GM12878 (cell line): ENCODE measurements at places on chromosomes 7 and 10. TPM values are rescaled to one million over a fixed set of nuclear protein-coding genes. Genes with fewer than 3 reads are reported as not detected.

Gene HPSE2
- polyA plus RNA-seq = 0.06 and 0.09 TPM in 2 replicates

Gene SPDYE8
- polyA plus RNA-seq = 0.46 and 0.58 TPM in 2 replicates

Gene CXCL12
- polyA plus RNA-seq = 0.55 and 0.86 TPM in 2 replicates

GRCh38 chr7:148291799-148292198 lies 298.8 kb upstream of the C7orf33 start:
- no peak for DNase-seq

DNA sequence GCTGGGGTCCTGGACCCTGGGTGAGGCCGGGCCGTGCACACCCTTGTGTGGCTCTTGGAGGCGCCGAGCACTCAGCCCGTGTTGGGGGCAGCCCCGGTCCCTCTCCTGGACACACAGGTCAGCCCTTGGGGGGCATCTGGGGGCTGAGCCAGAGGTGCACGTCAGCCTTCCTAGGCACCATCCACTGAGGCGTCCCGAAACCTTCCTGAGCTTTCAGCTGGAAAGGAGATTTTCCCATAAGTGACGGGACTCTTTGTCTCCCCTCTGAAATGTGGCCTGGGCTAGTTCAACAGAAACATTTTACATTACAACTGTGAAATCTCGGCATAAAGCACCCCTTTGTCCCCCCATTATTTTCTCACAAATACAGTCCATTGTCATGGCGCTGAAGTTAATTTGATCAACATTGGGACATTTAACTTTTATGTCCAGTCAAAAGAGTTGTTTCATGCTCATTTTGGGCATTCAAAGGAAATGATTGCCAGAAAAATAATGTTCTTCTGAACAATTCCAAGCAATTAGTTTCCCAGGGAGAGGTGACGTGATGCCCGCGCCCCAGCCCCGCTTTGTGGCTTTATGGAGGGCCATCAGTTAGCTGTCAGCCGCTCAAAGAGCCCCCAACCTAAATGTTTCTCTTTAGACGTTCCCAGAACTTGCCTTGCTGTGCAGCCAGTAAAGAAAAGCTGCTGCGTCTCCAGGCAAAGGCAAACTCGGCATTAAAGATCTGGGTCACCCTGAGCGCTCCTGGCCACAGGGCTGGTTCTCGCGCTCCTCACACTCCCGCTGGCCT lies 70.8 kb downstream of the NKX6-2 start:
- no peak for DNase-seq

GRCh38 chr7:2399848-2400587 lies 3.4 kb upstream of the CHST12 start:
- no peak for DNase-seq

DNA sequence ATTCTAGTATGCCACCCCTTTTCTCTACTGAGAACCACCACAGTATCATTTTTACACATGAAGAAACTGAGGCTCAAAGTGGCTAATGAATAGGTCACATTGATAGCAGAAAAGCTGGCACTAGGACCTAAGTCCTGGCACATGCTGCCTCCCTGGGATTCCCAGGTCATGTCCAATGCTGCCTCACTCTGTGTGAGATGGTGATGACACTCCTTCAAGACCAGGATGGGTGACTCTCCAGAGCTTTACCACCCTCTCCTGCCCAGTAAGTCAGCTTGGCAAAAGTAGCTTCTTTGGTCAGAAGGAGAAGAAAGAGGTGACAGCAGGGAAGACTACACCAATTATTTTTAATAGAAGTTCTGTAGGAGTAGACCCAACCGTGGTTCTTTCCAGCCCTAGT lies 13.3 kb upstream of the AKR1B10 start:
- DNase-seq = no peak

DNA sequence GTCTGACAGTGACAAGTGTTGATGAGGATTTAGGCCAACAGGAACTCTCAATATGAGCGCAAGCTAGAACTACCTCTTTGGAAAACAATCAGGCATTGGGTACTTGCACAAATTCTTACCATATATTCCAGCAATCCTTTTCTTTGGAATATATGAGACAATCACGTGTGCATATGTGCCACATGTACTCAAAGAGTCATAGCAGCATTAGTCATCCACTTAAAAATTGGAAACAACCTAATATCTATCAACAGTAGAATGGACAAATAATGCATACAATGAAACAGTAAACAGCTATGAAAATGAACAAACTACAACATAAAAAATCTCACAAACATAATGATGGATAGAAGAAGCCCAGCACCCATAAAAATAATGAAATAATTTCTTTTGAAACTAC lies 179.7 kb downstream of the GLI3 start:
- no peak for DNase-seq

DNA sequence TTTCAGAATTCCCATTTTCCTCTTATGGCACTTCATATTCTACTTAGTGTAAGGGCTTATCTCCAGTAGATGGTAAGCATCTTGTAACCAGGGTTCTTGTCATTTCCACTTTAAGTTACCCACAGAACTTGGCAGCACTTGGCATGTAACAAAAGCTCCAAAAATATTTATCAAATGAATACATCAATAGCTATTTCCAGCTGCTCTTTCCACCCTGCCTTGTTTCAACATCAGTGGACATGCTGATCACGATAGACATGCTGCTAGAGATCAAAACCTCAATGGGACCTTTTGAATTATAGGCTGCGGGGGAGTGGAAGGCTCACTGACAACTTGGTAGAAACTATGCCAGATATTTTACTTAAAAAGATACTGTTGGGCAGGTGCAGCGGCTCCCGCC lies 32.9 kb downstream of the HOXA1 start:
- DNase-seq = no peak

DNA sequence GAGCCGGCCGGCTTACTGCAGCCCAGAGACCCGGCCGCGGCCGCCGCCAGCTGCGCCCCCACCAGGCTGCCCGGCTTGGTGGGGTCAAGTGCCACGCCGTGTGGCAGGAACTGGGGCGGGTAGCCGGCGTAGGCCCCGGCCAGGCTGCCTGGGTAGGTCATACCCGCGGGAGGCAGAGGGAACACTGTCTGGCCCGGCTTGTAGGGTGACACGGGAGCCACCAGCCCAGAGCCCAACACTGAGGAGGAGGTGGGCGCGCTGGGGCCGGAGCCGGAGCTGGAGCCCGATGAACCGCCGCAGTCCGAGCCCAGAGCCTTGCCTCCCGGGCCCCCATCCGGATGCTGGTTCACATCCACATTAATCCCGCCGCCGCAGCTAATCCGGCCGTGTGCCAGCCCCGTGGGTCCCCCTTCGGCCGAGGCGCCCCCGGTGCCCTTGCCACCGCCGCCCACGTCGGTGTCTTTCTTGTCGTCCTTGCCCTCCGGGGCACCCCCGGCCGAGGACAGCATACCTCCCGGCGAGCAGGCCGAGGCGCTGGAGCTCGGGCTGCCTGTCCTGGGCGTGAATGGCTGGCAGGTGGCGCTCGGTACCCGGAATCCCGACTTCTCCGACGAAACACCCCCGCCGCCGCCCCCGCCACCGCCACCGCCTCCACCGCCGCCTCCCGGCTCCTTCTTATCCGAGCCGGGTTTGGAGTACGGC lies 2.0 kb downstream of the ZNF503 start:
- no peak for DNase-seq

- DNase-seq = no peak
Measured at GRCh38 chr7:15178065-15178464, 275.5 kb upstream of the DGKB start.

DNA sequence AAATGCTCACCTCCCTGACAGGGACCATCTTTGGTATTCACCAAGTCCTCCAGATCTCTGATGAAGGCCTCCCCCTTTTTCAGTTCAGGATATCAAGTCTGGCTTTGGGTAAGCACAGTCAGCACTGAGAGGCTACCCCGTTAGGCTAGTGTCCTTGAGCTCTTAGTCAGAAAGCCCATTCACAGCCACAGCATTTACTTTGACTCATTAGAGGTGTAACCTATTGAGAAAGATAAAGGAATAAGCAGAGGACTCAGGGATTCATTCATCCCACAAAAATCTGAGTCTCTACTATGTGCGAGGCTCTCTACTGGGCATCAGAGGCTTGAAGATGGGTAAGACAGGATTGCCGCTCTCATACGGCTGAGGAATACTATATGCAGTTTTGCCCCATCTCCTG lies 14.0 kb upstream of the RAMP3 start:
- no peak for DNase-seq

- no peak for DNase-seq
Measured at GRCh38 chr10:117568334-117568733, 25.8 kb downstream of the EMX2 start.
